ENCODE measurements at places on chromosomes 2 and 18.
A peak's percentile ranks its signal among the peaks of the same experiment; 100 is the strongest.

- no peak for DNase-seq
Observed at GRCh38 chr2:186442885-186443284, 43.2 kb upstream of the ZC3H15 start.

- DNase-seq = no peak
Observed at GRCh38 chr2:180694445-180695421, 285.7 kb upstream of the UBE2E3 start.

- DNase-seq = no peak
Observed at GRCh38 chr2:27152796-27153464, 4.1 kb downstream of the TCF23 start.

DNA sequence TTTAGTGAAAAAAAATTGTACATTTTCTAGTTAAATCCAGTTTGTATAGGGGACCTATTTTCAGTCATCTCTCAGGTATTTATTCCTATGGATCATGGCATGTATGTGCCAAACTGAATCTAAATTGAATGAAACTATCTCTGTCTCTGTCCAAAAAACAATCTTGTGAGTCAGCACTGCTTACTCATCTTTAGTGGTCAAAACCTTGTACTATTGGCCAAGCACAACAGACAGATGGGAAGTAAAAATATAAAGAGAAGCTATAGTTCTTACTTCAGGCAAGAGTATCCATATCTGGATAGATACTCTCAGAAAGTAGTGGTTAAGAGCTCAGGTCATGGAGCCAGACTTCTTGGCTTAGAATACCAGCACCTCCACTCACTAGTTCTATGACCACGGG, 76.0 kb upstream of the KLHL14 start:
- no peak for DNase-seq

- no peak for DNase-seq
Observed at GRCh38 chr18:55743736-55744135, 155.7 kb upstream of the TCF4 start.

- no peak for DNase-seq
Observed at GRCh38 chr2:203934041-203934492, 2.5 kb upstream of the ICOS start.

DNA sequence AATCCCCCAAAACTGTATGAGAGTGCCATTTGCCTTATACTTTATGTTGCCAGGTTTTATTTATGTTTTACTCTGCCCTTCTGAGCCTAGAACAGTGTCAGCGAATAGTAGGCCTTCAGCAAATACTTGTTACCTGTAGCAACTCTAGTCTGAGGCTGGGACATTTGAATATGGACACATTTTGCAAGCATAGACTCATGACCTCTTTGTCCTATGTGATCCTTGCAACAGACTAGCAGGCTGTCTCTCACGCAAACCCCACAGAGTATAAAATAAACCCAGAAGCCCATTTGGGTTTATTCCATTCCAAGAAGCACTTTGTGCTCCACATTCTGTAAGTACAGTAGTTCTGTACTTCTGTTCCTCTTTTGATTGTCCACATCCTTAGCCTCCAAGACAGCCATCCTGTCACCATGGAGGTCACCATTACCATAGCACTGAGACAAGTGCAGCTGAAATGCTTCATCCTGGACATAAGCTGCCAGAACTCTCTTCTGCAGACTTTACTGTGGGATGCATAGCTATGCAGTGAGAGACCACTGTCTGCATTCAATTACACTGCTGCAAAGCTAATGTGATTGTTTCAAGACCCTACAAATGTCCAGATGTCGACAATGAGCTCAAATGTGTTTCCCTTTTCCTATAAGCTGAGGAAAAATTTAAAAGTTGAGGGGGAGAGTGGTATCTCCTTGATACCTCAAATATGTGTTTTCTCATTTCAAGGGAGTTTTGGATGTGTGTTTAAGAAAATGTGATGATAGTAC, 425.7 kb downstream of the PID1 start:
- DNase-seq = no peak

DNA sequence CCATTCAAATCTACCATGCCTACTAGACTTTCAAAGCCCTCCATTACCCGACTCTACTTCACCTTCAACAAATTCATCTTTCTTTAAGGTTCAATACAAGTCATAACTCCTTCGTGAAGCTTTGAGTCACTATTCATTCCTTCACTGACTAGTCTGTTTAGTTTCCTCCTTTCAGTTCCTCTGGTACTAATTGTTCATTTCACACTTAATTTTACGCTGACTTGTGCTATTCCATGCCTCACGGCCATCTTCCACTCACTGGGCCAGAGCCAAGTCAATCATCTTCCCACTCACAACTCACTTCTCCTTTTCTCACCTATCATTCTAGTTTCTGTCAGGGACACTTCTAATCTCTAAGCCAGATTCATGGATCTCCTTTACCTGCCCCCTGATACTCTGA, 136.2 kb downstream of the MTX2 start:
- DNase-seq = no peak

GRCh38 chr2:7730449-7730848, 813.2 kb downstream of the RNF144A start:
- DNase-seq = no peak

DNA sequence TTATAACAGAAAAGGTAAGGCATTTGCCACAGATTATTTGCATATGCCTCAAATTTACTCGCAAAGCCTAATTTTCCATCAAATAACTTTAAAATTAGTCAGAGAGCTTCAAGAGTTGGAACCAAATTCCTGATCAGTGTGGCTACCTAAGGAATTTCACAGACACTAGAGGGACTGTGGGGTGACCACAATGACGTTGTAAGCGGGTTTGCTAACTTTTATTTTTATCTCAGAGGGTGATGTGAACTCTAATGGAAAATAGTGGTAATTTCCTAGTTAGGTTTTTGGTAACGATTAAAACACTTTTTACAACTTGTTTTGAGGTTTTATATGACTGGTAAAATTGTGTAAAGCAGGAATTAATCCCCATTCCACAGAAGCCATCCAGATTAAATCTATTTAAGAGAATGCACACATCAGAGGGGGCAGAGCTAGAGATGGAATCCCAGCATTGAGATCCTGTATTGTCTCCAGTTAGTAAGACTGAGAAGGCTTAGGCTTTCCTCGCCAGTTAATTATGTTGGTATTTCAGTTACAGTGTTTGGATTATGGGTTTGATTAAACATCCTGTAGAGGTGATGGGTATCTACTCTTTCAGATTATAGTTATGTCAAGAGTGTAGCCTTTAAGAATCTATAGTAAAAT, 129.0 kb downstream of the GPD2 start:
- no peak for DNase-seq

- peak; percentile 20 for DNase-seq
Observed at GRCh38 chr2:147320146-147320545, 524.7 kb upstream of the ACVR2A start.

DNA sequence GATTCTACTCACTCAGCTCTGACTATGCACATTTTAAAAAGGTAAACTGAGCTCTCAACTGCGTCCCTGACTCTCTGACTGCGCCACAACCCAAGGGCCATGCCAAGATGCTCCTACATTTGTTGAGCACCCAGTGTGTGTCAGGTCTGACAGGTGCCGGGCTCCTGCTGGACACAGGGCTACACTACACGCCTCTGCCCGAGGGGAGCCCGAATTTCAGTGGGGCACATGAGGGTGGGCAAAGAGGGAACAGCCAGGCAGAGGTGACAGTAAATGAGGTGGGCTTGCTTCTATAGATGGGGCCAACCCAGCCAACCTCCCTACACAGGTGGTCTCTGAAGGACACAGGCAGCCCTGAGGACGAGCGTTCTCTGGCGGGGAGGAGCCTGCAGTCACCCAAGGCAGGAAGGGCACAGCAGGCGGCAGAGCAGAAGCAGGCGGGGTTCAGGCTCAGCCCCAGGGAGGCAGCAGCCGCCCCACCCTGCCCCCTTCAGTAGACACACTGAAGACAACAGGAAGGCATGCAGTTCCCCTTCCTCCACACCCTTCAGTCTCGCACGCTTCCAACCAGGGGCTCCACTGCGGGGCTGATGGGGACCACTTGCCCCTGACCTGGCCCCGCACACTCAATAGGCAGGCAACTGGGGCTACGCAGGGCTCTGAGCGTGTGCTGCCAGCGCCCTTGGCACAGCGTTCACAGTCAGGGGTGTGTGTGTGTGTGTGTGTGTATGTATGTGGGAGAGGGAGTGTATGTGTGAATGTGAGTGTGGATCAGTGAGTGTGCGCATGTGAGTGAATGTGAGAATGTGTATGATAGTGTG, 98.4 kb downstream of the UXS1 start:
- peak; percentile 79 for DNase-seq

DNA sequence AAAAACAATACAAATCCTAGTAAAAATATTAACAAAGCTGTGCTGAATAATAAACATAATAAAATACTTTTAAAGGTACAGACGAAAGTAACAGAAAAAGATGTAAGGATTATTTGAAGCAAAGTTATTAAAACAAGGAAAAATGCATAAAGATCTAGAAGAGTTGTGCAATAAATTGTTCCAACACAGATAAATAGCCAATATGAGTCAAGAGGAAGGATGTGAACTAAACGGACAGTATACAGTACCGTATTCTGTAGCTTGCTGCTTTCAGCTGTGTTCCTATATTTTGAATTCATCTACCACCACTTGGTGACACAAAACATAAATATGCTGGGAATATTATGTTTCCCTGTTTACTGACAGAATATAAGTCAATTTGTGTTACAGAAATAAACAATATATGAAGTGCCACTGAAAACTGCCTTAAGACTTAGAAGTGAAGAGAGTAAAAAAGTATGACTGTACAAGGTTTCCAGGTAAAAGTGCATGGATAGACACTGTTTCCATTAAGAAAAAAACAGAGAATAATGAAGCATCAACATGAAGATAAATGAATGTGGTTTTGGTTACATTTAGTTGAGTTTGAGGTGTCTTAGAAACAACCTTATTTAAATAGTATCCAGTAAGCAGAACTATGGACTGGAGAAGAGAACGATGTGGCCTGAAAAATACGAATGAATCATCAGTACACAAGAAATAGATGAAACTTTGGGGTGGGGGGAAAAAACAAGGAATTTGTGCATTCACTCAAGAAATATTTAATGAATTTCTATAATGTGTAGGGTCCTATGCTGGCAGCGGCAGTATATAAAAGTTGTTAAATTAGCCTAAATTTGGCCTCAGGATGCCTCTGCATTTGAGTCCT, 13.1 kb downstream of the PPP3R1 start:
- peak; percentile 21 for DNase-seq

DNA sequence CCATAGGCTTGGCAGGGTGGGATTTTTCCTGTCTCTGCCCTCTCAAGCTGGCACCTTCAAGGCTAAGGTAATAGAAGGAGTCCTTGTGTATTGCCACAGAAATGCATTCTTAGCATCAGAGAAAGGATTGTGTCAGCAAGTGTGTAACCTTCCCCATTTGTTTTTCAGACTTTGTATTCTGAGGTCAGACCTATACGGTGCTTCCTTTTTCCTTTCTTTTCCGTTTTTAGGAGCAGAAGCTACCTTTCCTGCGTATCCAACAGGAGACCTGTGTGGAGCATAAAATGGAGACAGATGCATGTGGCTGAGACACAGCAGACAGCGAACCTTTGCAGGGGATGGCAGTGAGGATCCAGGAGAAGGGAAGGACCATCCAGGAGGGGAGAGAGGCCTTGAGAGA, 46.6 kb downstream of the ARL5A start:
- DNase-seq = no peak

- no peak for DNase-seq
Observed at GRCh38 chr18:79954791-79955190, 3.3 kb upstream of the SLC66A2 start.

DNA sequence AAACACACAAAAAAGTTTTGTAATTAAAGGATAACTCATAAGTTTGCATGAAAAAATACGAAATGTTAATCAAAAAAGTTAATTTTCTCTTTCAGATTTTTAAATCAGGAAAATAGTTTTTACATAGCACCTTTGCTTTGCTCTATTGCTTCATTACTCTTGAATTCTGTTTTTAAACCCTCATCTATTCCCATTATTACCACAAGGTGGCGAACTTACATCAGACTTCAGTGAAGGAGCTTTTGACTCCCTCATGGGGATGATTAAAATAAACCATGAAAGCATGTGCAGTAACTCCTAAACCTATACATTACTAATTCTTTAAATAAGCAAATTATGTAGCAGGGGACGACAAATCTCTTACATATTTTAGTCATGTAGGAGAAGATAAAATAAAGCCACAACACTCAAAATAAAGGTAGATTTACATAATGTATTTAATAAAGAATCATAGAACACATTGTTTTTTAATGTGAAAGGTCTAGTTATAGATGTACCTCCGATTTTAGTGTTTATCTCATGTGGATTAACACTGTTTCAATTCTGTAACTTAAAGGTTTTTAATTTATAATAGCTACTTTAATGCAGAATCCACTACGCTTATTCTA, 105.2 kb downstream of the NETO1 start:
- DNase-seq = peak; percentile 84

GRCh38 chr18:48948112-48949049, 2.4 kb downstream of the SMAD7 start:
- DNase-seq = peak; percentile 18

- DNase-seq = no peak
Observed at GRCh38 chr2:164934401-164935117, 20.8 kb downstream of the SLC38A11 start.

GRCh38 chr2:47656715-47657600, 126.0 kb upstream of the MSH6 start:
- no peak for DNase-seq

DNA sequence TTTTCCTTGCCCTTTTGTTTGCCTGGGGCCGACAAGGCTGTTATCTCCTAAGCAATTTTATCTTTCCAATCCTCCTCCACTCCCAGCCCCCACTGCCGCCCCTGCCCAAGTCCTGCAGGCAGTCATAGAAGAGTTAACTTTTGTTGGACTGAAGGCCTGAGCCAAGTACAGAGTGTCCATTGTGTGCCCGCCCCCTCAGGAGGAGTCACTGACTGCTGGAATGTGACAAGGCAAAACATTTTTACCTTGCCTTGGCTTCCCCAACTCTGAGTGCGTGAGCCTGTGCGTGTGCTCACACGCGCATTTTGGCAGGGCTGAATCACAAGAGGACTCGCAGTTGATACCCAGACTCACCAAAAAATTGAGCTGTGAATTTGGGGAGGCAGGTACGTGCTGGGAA, 16.2 kb downstream of the SETBP1 start:
- DNase-seq = no peak

DNA sequence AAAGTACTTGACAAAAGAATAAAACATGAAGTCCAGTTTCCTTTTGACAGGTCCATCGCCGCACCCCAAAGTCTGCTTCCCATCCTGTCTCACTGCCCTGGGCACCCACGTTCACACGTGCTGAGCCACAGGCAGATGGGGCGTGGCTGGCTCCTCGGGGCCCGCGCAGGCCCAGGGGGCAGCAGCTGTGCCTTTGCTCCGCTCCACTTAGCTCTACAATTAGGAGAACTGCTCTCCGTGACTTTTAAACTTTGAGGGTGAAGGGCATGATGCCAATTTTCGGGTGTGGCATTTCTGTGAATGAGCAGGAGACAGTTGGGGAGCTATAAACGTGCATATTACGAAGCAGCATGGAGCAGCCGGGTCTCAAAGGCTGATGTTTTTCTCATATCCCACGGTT, 152.4 kb downstream of the TDRD15 start:
- no peak for DNase-seq

GRCh38 chr2:105848367-105848766, 103.7 kb downstream of the NCK2 start:
- no peak for DNase-seq

All from Kasumi-1 (cell line).